Progenitor cell of endocrine pancreas (in vitro differentiated cells): ENCODE measurements at places on chromosomes 16 and 17. TPM values are rescaled to one million over a fixed set of nuclear protein-coding genes. Genes with fewer than 3 reads are reported as not detected.

The PABPN1L gene
- total RNA-seq: 0.46 TPM in 1 of 2 replicates, not detected in the other

The EVI2B gene
- not detected in 2 replicates for total RNA-seq

The TMEM92 gene
- 7.4 and 7.6 TPM in 2 replicates for total RNA-seq

The KRT9 gene
- not detected in 2 replicates for total RNA-seq

The SAT2 gene
- 108 and 120 TPM in 2 replicates for total RNA-seq
